ENCODE measurements at places on chromosomes 1 and 21. TPM values are rescaled to one million over a fixed set of nuclear protein-coding genes. Genes with fewer than 3 reads are reported as not detected.

GRCh38 chr1:53730224-53730865, 8.6 kb downstream of the GLIS1 start:
- no peak for DNase-seq

DNA sequence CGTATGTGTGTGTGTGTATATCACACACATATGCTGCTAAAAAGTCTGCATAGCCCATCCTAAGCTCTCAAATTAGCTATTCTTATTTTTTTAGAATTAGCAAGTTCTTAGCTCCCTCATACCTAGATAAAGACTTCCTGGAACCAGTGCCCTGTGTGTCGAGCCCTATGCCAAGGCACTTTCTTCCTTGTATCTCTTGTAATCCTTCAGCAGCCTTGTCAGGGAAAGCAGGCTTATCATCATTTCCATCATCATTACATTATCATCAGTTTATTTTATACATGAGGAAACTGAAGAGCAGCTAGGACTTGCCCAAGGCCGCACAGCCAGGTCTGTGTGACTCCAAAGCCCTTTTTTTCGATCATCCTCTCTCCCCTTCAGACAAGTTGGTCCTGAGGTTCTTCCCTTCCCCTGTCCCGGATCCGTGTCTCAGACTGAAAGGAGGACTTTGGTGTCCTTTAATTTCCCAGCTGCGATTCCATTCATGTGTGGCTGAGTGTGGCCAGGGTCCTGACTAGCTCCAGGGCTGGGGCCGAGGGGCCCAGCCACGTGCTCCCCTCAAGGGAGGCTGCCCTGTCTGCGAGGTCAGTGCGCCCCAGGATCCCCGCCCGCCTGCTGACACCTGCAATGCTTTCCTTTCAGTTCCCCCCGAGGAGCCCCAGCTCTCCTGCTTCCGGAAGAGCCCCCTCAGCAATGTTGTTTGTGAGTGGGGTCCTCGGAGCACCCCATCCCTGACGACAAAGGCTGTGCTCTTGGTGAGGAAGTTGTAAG, 24.9 kb downstream of the IL6R start:
- peak; percentile 59 for DNase-seq

Gene OR2T34
- not detected for total RNA-seq

- DNase-seq = peak; percentile 80
These were observed 109.5 kb upstream of the SIM2 start for GRCh38 chr21:36589352-36589971.

GRCh38 chr21:45123440-45123839, 49.1 kb downstream of the ADARB1 start:
- DNase-seq = no peak

Gene AUNIP
- 42.2 TPM for total RNA-seq
